Germinal center (tissue), 1 donor: ENCODE measurements at places on chromosomes 1 and 21.
A peak's percentile ranks its signal among the peaks of the same experiment; 100 is the strongest.

GRCh38 chr1:5921129-5921528 is 71.1 kb downstream of the NPHP4 start:
- DNase-seq = no peak

- DNase-seq = no peak
Measured at GRCh38 chr1:107788206-107789202, 176.5 kb downstream of the VAV3 start.

DNA sequence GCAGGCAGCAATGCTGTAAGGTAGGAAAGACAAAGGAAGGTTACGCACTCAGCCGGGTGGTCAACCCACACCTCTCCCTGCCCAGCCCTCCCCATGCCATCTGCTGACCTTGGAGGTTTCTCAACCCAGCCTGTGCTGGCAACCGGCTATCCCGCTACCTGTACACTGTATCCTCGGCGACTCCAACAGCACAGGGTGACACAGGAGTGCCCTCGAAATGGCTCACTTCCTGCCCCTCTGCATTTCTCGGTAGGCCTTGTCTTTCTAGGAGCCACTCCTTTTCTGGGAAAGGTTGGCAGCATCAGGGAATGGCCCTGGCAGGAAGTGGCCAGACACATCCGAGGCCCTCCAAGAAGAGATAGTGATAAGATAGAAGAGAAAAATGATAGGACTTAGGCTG is 124.0 kb downstream of the PROX1 start:
- no peak for DNase-seq

DNA sequence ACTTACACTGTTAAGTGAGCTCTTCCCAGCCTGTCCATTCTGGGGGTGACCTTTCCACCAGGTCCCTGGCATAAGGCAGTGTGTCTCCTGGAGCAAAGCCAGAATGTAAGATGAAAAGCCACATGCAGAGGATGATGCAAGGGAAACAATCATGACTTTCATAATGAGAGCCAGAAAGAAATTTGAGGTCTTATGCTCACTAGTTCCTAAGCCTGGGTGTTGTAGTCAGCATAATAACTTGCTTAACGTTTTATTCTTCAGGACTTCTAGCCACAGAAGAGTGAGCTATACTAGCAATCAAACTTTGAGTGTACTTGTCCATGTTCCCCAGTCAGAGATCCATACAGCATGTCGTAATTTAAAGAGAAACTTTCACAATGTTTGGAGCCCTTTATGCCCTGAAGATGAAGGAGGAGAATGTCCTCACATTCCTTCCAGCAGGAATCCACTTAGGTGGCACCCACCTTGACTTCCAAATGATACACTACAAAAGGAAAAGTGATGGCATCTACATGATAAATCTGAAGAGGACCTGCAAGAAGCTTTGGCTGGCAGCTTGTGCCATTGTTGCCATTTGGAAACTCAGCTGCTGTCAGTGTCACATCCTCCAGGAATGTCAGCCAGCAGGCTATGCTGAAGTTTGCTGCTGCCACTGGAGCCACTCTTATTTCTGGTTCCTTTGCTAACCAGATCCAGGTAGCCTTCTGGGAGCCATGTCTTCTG is 60.5 kb upstream of the FOXD3 start:
- DNase-seq = no peak

- no peak for DNase-seq
Measured at GRCh38 chr1:77349275-77349674, 67.5 kb downstream of the AK5 start.

DNA sequence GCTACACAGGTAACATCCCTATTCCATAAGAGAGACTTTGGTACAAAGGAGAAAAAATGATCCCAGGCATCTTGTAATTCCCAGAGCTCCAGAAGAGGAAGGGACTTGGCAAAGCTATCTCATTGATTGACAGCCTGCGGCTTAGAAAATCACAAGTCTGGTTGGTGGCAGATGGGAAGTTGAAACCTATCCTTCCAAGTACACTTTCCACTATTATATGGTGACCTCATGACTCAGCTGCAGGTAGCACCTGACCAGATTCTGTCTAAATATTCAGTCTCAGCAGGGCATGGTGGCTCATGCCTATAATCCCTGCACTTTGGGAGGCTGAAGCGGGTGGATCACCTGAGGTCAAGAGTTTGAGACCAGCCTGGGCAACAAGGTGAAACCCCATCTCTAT is 89.9 kb downstream of the TIAM1 start:
- no peak for DNase-seq

- no peak for DNase-seq
Measured at GRCh38 chr1:224804220-224804619, 125.3 kb upstream of the DNAH14 start.

DNA sequence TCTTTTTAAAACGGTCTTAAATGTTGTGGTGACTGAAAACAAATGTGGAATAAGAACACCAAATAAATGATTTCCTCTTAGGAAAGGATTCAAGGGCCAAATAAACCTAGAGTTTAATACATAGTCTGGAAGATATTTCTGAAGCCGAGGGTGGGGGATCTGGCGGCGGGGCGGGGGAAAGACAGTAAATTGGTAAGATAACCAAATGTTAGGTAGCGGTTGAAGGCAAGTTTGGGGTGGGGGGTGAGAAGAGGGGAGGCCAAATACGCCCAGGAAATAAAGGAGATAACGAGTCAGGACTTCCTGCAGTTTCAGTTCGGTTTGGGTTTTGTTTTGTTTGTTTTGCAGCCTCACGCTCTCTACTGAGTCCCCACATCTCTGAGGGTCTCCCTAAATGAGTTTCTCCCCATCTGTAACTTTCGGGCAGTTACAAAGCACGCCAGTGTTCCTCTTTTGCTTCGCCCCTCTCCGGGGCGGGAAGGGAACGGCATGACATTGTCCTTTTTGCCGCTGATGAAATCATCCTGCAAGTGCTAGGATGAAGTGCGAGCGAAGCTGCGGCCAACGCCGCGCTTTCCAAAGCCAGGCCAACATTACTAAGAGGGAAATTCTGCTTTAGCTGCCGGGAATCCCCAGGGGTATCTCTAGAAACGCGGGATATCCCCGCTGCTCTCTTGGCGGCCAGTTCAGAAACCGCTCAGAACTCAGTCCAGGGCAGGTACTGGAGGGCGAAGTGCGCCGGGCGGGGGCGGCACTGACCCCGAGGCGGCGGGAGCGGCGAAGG is 844 bp downstream of the NIBAN1 start:
- DNase-seq = peak; percentile 39

DNA sequence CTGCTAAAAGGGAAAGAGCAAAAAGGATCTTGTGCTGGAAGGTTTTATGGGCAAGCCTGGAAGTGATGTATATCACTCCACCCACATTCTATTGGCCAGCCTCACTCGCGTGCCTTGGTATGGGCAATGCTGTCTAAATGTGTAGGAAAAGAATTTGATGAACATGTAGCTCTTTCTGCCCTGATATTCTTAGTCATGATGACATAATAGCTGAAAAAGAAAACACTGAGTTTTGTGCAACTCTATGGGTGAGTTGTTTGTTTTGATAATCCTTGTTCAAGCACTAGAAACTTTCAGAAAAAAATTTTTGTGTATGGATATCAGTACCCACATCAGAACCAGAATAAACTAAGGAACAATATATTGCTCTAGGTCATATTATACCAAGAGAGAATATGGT is 231.5 kb upstream of the ST6GALNAC5 start:
- no peak for DNase-seq

DNA sequence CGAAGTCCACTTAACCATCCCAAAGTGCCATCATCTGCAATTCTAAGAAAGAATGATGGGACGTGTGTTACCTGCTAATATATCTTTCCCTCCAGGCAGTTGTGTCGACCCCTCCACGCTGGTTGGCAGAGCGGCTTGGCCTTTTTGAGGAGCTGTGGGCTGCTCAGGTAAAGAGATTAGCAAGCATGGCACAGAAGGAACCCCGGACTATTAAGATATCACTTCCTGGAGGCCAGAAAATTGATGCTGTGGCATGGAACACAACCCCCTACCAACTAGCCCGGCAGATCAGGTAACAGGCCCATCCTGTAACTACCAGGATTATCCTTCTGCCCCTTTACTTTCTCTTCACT is 520 bp downstream of the TARS2 start:
- DNase-seq = no peak

- peak; percentile 27 for DNase-seq
Measured at GRCh38 chr21:35528116-35529042, 479.3 kb upstream of the RUNX1 start.

DNA sequence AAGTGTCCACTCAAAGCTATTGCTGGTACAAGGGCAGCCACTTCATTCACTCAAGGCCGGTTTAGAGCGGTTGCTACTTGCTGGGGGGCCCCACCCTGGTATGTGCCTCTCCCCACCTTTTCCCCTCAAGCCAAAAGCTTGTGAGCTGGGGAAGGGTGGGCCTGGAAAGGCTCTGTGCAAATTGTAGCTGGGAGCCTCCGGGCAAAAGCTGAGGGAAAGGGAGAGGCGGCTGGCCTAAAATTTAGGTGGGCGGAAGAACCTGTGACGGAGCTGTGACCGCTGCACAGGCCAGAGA is 306 bp upstream of the SH3D21 start:
- DNase-seq = no peak

GRCh38 chr1:116309090-116309870 is 63.8 kb upstream of the ATP1A1 start:
- DNase-seq = no peak

- DNase-seq = no peak
Measured at GRCh38 chr21:32585042-32585710, at the start of gene TCP10L. Gene TCP10L (minus strand): TSS chr21:32585523. CDS start chr21:32584304, 1,219 bp downstream.

DNA sequence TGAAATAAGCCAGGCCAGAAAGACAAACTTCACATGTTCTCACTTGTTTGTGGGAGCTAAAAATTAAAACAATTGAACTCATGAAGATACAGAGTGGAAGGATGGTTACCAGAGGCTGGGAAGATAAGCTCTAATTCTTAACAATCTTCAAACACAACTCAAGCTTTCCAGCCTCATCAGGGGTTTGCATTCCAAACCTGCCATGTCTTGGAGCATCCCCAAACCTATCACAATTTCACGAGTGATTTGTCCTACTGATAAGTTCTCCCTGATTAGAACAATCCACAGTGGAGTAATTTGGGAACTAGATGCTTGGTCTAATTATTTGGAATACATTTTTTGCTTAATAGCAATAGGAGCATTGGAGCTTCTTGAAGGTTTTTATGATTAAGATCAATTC is 418.5 kb upstream of the PKN2 start:
- no peak for DNase-seq

DNA sequence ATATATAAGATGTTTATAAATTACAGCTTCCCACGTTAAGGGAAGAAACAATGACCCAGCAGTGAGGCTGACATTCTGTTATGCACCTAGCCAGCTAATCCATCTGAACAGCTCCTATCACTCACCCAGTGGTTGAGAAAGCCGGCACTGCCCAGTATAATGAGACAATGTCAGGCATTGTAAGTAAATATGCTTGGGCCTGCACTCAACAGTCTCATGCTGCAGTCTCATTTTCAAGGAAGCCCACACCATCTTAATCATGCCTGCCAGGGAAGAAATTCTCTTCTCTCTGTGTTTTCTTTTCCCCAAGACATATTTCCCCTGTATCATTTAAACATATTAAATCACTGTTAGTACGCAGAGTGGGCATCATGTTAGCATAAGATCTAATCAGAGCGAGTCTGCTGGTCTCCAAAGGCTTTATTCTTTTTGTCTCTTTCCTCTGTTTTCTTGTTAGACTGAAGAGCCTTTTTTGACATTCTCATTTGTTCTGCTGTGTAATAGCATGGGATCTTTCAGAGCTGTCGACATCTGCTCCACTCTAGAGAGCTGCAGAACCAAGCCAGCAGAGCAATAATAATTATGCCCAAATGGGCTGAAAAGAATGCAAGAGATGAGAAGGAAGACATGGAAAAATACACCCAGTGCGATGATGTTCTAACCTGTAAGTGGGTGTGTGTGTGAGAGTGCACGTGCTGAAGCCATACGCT is 67.6 kb upstream of the SLC22A15 start:
- DNase-seq = no peak

DNA sequence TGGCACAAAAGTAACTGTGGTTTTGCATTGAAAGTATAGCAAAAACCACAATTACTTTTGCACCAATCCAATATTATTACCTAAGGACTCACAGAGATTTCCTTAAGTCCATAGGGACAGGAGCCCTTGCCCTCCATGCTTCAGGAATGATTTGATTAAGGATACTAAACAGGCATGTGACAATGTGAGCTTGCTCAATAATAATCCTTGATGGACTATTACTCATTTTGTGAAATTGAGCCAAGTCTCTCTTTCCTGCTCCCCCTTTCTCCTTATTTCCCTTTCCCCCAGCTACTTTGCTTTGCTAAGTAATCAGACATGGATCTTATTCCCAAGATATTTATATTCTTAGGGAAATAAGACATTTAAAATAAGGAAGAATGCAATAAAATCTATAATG is 21.6 kb upstream of the RGL1 start:
- DNase-seq = no peak

- no peak for DNase-seq
Measured at GRCh38 chr1:5822726-5823125, 169.5 kb downstream of the NPHP4 start.

- DNase-seq = peak; percentile 43
Measured at GRCh38 chr1:246773213-246773641, 49.0 kb downstream of the SCCPDH start.

- no peak for DNase-seq
Measured at GRCh38 chr1:199522338-199522737, 505.2 kb upstream of the NR5A2 start.

- DNase-seq = peak; percentile 79
Measured at GRCh38 chr21:29299916-29300806, 1.4 kb downstream of the BACH1 start.

- DNase-seq = no peak
Measured at GRCh38 chr1:21278860-21279845, 11.1 kb downstream of the ECE1 start.

- no peak for DNase-seq
Measured at GRCh38 chr1:9145021-9145668, 16.2 kb upstream of the GPR157 start.
